Activated CD4-positive, alpha-beta T cell treated with anti-CD3 and anti-CD28 coated beads, Interleukin-2, amount 50 U/mL, for 24 hours (primary cell): ENCODE measurements at places on chromosomes 4 and X.

DNA sequence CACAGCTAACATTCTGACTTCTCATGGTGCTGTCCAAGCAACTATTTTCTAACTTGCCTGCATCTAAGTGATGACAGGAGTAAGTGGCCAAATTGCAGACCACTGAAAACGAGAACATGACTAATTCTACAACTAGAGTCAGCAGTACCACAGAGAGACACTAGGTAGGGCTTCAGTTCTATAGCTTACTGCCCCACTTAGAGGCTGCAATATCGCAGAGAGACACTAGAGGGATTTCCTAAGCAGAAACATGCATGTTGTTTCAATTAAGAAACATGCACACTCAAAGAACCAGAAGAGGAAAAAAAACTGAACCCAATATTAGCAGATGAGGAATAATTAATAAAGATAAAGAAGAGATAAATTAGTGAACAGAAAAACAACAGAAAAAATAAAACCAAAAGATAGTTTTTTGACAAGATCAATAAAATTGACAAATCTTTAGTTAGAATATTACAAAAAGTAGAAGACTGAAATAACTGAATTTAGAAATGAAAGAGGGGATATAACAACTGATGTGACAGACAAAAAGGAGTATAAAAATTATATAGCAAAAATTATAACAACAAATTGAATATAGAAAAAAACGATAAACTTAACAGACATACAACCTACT, 100.8 kb downstream of the SPIN4 start:
- no peak for DNase-seq

DNA sequence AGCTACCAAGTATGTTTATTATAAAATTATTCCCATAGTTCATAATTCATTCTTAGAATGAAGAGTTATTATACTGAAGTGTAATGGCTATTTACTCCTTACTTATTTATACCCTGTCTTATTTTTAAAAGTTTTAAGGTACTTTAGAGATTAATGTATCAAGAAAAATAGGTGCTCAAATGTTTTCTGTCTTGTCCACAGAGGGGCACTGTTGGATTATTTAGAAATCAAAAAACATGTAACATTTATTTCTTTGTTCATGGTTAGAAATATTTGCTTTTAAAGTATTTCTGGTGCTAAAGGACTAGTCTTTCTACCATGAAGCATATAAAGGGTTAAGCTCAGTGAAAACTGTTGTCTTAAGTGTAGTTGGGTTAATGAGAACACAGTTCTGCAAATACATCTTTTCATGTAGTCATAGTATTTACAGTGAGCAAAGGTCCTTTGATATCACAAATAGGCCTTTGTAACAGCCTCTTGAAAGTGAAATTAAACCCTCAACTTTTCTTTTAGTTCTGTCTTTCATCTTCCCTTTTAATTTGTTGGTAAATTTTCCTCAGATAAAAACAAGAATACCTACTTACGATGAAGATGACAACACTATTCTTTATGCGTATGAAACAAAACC, 7.7 kb downstream of the SCML1 start:
- DNase-seq: no peak

- DNase-seq: no peak
Measured at GRCh38 chrX:19168609-19169008, 46.3 kb upstream of the ADGRG2 start.

DNA sequence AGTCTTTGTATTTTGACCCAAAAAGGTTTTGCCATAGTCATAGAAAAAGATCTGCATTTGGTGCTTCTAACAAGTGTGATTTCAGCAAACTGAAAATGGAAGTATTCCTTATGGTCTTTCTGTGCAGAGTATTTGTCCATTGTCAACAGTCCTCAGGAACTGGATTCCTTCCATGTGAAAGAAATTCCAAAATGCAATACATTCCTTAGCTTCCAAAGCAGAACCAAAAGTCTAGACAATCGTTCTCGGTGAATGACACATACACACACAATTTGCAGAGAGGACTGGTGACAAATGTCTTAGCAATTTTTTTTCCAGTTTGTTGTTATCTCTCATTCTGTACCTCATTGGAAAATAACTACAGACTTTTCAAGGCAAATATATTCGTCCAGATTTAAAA, 562.2 kb upstream of the SLIT2 start:
- DNase-seq: no peak

GRCh38 chrX:15903186-15903681, 48.6 kb upstream of the AP1S2 start:
- DNase-seq: no peak

- no peak for DNase-seq
Measured at GRCh38 chr4:135510582-135510981, 1309.0 kb upstream of the PABPC4L start.
